ENCODE measurements at places on chromosomes 7 and 10.

- DNase-seq, result no peak
These were observed 13.1 kb upstream of the SLC35B4 start for GRCh38 chr7:134329614-134330346.

DNA sequence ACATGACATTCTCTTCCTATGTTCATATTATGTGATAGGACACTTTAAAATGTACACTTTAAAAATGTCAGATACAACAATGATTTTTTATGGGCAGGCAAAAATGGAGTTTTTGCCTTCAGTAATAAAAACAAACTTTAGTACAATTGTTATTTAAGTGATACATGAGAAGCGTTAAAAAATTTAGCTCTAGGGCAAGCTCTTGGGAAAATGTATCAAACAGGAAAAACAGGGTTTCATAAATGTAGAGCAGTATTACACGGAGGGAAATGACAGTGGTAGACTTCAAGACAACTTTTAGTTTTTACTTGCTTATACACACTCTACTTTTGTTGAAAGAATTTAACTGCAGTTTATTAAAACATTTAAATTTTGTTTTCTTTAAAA lies 1.5 kb downstream of the FHIP2A start:
- DNase-seq, result no peak

- DNase-seq, result no peak
These were observed 325.5 kb upstream of the C7orf33 start for GRCh38 chr7:148264933-148265557.

- DNase-seq, result no peak
These were observed 13.8 kb upstream of the HOXA2 start for GRCh38 chr7:27116031-27116961.

DNA sequence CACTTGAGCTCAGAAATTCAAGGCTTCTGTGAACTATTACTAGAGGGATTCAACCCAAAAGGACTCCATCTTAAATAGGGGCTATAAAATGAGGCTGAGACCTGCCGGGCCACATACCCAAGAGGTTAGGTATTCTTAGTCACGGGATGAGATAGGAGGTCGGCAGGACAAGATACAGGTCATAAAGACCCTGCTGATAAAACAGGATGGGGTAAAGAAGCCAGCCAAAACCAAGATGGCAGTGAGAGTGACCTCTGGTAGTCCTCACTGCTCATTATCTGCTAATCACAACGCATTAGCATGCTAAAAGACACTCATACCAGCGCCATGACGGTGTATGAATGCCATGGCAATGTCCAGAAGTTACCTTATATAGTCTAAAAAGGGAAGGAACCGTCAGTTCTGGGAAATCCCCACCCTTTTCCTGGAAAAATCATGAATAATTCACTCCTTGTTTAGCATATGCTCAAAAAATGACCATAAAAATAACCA lies 101.2 kb upstream of the TRIM24 start:
- no peak for DNase-seq

DNA sequence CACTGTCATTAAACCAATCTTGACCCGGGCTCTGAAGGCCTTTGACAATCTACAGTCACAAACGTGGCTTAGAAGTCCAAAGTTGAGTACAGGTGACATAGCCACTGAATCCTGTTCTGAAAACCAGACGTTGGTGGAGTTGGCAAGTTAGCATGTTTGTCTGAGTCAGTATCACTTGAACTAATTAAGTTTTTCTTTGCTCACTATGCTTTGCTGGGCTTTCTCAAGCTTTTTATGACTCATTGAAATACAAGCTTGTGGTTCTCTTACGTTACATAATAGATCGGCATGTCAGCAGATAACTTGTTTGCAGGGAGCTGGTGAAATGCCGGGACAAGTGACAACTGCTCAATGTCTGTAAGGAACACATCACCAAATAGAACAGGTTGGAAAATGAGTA lies 53.8 kb downstream of the ARL5B start:
- no peak for DNase-seq

DNA sequence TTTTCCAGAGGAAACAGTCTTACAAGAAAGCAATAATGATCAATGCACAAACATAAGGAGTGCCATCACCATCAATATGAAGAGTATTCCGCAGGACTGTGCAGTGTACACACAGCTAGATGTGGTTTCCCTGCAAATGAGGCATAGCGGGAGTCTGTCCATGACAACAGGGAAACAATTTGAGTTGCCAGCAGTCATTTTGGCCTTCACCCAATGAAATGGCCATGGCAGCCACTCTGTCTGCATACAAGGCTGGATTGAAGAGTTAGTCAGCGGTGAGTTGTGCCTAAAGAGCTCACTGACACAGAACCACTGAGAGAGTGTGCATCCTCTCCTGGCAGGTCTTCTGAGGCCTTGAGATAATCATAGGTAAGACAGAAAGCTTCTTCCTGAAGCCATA lies 303.3 kb downstream of the IPMK start:
- no peak for DNase-seq

DNA sequence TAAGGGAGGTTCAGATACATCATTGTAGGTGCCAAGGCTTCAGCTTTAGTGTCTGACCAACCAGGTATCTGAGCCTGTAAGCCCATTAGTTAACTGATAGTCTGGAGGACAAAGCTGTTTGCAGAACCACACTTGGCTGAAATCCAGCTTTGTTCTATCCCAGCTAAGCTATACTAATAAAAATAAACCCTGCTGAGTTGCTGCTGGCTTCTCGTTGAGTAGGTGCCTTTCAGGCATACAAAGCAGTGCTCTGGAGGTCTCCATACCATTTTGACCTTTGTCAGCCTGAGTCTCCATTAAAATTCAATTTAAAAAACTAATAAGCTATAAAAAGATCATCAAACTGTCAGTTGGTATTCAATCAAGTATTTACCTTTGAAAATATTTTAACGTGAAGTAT lies 22.0 kb downstream of the CDCA7L start:
- no peak for DNase-seq

DNA sequence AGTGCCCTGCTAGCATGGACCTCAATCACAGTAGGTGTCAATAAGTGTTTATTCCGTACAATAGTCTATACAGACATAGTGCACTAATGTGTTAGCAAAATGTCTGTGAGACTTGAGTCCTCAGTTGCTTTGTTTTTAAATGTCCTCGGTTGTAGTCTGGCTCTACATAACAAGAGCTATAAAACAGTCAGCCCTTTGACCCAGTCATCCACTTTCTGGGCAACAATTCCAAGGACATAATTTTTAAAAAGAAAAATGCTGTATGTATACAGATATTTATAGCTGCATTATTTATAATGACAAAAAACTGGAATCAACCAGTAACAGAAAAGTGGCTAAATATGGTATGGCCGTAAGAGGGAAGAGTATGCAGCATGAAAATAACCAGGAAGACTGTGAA lies 2.8 kb upstream of the PDLIM1 start:
- no peak for DNase-seq

- no peak for DNase-seq
These were observed 238.7 kb downstream of the CCSER2 start for GRCh38 chr10:84567133-84567532.

DNA sequence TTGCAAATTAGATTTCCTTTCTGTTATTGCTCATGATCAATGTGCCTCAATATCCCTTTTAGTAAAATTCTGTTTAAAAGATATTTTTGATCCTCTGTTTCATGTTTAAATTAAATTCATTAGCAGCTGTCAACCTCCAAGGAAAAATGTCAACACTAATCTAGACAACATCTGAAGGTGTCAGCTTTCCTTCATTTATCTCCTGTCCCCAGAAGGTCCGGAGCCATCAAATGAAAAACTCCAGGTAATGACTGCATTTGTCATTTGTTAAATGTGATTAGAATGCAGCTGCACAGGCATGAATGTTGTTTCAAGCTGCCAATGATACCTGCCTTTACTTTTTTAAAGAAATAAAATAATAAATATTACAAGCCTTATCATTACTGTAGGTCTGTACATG lies 463.7 kb upstream of the SEMA3A start:
- no peak for DNase-seq

DNA sequence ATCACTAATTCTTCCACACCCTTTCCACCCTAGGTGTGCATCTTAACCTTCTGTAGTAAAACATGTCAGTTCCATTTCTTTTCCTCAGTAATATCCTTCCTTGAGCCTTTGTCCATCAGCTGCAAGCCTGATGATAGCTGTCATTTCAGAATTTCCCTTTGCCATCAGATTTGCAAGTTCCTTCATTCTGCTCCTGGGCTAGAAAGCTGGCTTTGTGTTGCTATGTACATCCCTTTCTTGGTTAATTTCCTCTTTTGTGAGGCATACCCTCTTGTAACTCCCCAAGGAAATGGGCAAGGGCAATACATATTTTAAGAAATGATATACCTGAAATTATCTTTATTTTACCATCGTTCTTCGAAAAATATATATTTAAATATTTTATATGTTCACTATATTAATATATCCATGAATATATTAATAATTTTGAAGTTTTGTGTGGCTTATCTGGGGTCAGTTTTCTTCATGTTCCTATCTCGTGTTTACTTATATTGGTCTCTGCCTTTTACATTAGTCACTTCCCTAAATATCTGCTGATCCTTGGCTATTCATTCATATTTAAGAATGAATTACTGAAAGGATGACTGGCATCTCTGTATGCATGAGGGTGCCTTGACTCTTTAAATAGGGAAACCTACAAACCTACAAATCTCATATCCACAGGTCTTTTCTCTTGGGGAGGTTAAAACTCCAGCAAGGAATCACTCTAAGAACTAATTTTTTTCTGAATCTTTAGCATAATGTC lies 143.8 kb downstream of the ZNF22 start:
- DNase-seq, result no peak

DNA sequence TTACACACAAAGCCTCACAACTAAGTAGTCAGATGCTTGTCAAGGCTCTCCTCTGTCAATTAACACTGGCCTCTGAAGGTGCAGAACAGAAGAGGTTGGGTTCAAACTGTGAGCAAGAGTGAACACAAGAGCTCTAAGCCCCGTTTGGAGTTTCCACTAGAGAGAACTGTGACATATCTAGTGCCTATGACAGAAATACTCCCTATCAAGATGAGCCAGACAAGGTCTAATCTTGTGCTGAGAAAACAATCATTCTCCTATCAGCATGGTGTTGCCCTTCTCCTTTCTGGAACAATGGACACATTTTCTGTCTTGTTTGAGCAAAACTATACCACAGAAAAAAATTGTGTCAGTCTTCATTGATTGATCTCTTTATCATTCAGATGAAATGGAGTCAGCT lies 62.4 kb upstream of the CCDC71L start:
- DNase-seq, result no peak

- no peak for DNase-seq
These were observed 34.3 kb downstream of the CDCA7L start for GRCh38 chr7:21911341-21911875.

DNA sequence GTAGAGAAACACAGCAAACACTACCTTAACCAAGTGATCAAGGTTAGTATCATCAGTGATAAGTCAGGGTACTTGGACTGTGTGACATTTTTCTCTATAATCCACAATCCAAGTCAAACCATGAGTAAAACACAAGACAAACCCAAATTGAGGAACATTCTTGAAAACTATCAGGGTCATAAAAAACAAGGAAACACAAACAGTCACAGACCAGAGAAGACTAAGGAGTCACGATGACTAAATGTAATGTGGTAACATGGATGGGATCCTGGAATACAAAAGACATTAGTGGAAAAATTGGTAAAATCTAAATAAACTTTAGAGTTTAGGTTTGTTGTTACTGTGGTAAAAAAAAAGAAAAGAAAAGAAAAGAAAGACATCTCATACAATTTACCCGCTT lies 103.8 kb downstream of the ARMH3 start:
- DNase-seq, result no peak

- no peak for DNase-seq
These were observed 30.3 kb downstream of the TFPI2 start for GRCh38 chr7:93860261-93860660.

- peak; percentile 94 for DNase-seq
These were observed at the start of the genes ATP5F1C and KIN for GRCh38 chr10:7787857-7788638. Gene ATP5F1C (plus strand): TSS chr10:7788177. CDS start chr10:7788208, 31 bp downstream. Gene KIN (minus strand): TSS chr10:7787993. CDS start chr10:7787933, 60 bp downstream.

DNA sequence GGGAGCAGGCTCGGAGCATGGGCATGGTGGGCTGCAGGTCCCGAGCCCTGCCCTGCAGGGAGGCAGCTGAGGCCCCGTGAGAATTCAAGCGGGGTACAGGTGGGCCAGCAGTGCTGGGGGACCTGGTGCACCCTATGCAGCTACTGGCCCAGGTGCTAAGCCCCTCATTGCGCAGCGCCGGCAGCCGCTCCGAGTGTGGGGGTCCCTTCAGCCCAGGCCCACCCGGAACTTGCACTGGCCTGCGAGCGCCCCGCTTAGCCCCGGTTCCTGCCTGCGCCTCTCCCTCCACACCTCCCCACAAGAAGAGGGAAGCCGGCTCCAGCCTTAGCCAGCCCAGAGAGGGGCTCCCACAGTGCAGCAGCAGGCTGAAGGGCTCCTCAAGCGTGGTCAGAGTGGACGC lies 250.7 kb downstream of the CRPPA start:
- no peak for DNase-seq

GRCh38 chr10:86655596-86655995 lies 1.2 kb downstream of the OPN4 start:
- no peak for DNase-seq

- DNase-seq, result no peak
These were observed 2.4 kb downstream of the SFTPD start for GRCh38 chr10:79946271-79947082.

- DNase-seq, result no peak
These were observed 111.2 kb downstream of the OSBPL3 start for GRCh38 chr7:24868741-24869140.

- no peak for DNase-seq
These were observed 34.6 kb downstream of the TRIM8 start for GRCh38 chr10:102678842-102679289.

- no peak for DNase-seq
These were observed 60.8 kb upstream of the SORCS3 start for GRCh38 chr10:104580321-104580720.

DNA sequence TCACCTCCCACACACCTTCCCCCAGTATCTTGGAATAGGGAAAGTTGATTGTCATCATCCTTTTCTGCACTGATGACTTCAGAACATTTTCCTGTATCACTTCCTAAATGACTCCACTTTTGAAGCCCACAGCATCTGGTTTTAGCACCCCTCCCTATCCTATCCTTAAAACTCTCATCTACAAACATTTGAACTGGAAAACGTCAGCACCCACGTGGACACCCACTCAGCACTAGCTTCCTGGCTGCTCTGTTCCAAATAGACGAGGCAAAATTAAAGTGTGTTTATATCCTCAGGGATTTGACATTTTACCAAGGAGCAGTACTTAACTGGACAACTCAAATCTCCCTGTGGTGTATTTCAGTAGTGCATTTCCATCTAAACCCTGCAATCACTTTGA lies 73.9 kb downstream of the REEP3 start:
- DNase-seq, result no peak

GRCh38 chr7:68914006-68914405 lies 684.3 kb upstream of the AUTS2 start:
- DNase-seq, result no peak

- no peak for DNase-seq
These were observed 19.1 kb downstream of the TECTB start for GRCh38 chr10:112302335-112302734.

GRCh38 chr7:119685906-119686305 lies 587.1 kb upstream of the KCND2 start:
- DNase-seq, result no peak

DNA sequence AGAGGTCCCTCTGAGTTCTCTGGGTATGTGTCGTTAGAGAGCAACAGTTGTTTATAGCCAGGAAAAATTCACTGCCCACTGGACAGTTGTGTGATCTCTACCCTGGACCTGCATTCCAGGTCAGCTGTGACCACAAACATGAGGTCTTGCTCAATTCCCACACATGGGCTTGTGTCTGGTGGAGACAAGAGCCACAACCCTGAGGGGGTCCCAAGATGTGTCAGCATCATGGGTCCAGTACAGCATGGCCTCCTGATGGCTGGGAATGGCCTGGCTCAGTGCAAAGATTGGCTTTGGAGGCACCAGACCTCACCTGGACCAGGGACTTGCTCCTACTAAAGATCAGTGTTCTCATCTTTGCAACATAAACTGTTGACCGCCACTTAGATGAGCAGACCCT lies 751.6 kb downstream of the GRID1 start:
- DNase-seq, result no peak

Data from T-helper 9 cell (primary cell).